GM12891 (cell line): ENCODE measurements at places on chromosomes 1 and 21.

- no peak for DNase-seq
Measured at GRCh38 chr1:221711063-221711577, 30.8 kb downstream of the DUSP10 start.

DNA sequence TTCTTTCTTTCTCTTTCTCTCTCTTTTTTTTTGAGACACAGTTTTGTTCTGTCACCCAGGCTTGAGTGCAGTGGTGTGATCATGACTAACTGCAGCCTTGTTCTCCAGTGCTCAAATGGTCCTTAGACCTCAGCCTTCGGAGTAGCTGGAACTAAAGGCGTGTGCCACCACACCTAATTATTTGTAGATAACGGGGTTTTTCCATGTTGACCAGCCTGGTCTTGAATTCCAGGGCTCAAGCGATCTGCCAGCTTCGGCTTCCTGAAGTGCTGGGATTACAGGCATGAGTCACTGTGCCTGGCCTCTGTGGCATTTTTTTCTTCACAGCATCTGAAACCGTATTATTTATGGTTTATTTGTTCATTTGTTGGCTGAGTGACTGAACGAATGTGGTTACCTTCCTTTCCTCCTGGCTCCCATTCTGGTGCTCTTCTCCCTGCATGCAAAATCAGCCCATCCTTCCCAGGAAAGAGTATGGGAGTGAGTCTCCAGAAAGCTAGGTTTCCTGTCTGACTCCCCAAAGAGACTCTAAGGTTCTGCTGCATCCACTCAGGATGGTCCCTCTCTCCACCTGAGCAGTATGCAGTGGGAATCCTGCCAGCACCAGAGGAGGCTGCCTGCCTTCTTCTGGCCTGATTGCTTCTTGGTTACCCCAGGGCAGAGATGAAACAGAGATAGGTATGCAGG is 155.0 kb upstream of the BEND5 start:
- no peak for DNase-seq

- no peak for DNase-seq
Measured at GRCh38 chr21:42421018-42421793, 17.5 kb downstream of the UBASH3A start.

DNA sequence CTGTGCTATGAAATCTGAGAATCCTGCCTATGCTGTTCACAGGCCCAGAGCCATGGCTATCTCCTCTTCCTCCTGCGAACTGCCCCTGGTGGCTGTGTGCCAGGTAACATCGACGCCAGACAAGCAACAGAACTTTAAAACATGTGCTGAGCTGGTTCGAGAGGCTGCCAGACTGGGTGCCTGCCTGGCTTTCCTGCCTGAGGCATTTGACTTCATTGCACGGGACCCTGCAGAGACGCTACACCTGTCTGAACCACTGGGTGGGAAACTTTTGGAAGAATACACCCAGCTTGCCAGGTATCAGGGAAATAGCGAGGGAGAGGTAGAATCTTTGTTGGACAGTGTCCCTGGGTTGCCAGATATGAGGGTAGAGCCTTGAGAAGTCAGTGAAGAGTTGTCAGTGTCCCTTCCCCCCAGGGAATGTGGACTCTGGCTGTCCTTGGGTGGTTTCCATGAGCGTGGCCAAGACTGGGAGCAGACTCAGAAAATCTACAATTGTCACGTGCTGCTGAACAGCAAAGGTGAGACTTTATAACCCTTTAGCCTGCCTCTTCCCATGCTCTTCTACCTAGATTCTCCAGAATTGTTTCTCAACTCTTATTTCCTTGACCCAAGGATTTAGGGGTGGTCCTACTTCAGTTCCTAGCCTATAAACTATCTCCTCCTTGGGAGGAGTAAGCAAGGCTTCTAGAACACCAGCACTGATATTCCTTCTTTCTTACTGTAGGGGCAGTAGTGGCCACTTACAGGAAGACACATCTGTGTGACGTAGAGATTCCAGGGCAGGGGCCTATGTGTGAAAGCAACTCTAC is 1.4 kb downstream of the NIT1 start:
- peak; percentile 53 for DNase-seq

DNA sequence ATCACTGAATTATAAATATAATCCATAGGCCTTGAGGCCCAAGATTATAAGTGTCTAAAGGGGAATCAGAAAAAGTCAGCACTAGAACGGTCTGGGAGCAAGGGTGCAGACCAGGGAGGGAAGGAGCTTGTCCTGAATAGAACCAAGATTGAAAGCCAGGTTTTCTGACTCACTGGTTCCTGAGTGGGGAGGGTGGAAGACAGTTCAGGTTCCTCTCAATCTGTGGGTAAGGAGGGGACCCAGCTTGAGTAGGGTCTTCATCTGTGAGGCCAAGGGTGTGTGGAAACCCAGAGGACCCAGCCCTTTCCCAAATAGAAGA is 842 bp downstream of the LENEP start:
- DNase-seq: no peak

- no peak for DNase-seq
Measured at GRCh38 chr1:13583966-13584791, 547 bp downstream of the PDPN start.

GRCh38 chr1:107526524-107527198 is 385.8 kb downstream of the NTNG1 start:
- no peak for DNase-seq

DNA sequence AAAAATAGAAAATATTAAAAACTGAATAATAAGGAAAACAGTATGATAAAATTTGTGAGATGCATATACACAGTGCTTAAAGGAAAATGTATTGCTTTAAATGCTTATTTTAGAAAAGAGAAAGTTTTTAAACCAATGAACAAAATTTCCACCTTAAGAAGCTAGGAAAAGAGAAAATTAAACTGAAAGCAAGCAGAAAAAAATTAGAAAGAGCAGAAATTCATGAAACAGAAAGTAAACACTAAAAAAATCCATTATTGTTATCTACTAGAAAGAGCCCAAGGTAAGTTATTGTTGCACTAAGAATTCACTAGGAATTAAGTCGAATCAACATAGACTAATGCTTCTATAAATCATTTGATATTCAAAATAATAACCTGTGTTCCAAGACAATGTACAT is 67.7 kb downstream of the PIK3R3 start:
- DNase-seq: no peak

GRCh38 chr1:236471653-236472052 is 52.1 kb upstream of the LGALS8 start:
- DNase-seq: no peak

DNA sequence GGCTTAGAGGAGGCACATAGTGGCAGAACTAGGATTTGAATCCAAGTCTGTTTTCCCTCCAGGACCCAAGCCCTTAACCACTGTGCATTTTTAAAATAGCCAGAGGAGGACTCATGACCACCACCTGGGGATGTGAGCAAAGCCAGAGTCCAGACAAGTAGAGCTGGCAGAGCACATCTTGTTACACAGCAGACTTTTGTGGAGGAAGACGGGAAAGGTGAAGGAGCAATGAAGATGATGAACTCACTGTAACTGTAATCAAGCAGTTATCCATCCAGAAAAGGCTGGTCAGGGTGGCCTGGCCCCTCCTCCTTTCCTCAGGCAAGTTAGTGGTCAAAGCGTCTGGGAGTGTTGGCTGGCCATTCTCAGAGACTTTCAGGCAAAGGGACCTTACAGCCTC is 50.9 kb downstream of the SLC44A3 start:
- DNase-seq: no peak

DNA sequence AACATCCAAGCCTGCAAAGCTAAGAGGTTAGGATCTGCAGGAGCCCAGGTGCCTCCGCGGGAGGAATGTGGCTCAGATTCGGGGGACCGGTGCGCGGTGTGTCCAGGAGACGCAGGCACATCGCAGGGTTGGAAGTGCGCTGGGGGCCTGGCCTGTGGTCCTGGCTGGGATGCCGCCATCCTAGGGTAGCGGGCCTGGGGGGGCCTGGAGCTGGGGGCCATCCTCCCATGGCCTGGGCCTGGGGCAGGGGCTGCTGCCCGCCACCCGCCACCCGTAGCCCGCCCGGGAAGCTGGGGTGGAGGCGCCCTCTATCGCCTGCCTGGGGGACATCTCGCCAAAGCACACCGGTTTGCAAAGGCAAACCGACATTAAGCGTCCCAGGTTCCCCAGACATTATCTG is 170.6 kb upstream of the ARHGEF16 start:
- peak; percentile 60 for DNase-seq

GRCh38 chr1:36411674-36412648 is 14.3 kb upstream of the LSM10 start:
- DNase-seq: no peak

- no peak for DNase-seq
Measured at GRCh38 chr1:241499910-241500309, 19.6 kb downstream of the FH start.

GRCh38 chr1:38285807-38286530 is 239.4 kb upstream of the POU3F1 start:
- DNase-seq: no peak
